ENCODE measurements at places on chromosomes 13 and 19.

- peak; percentile 91 for DNase-seq
Observed at GRCh38 chr13:90485436-90485835, 862.1 kb upstream of the MIR17HG start.

DNA sequence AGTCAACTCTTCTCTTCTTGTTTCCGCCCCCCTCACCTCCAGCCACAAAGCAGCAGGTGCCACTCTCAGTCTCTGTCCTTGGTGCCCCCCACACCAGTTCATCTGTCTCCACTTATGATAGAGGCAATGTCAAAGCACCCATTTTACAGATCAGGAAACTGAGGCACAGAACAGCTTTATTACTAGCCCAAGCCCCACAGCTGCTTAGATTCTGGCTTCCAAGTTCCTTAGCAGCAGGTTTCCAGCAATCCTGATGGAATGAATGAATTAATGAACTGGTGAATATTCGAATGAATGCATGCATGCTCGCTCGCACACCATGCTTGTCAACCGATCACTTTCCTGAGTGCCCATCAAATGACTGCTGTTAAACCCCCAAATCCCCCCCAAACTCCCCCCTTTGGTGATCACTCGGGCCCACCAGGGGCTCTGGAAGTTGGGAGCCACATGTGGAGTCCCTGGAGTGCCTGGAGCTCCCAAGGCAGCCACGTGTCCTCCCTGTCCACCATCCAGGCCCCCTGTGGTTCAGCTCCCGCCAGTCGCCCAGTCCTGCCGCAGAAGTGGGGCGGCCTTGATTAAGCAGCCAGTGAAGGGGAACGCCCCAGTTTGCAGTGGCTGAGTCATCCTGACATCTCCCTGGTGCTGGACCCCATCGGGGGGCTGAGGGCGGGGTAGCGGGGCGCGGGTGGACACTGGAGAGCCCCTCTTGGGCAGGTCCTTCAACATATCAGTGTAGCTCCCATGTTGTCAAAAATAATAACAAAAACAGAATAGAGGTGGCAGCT lies 6.8 kb downstream of the PTPRS start:
- DNase-seq: no peak

GRCh38 chr13:75052616-75053015 lies 429.4 kb downstream of the TBC1D4 start:
- no peak for DNase-seq

- no peak for DNase-seq
Observed at GRCh38 chr13:28375250-28375930, 119.5 kb downstream of the FLT1 start.

GRCh38 chr19:56217039-56217949 lies 15.2 kb downstream of the ZSCAN5C start:
- DNase-seq: no peak

- DNase-seq: no peak
Observed at GRCh38 chr13:77874406-77874805, 44.2 kb downstream of the EDNRB start.

GRCh38 chr19:19193926-19194325 lies 1.9 kb downstream of the RFXANK start:
- no peak for DNase-seq

DNA sequence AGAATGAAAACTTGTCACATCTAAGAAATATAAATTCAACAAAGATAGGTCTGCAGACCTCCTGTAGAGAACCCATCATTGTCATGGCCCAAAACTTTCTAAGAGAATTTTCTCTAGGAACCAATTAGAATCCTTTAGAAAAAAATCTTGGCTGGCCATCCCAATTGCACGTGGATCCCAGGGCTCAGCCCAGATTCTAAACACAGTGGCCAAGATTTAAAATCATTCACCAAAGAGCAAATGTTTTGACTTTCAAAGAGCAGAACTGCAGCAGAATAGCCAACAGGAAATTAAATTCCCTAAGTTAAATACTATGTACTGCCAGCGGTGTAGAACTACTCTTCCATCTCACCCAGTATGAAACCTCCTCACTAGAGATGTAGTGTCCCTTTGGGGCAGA lies 21.3 kb downstream of the IPO5 start:
- DNase-seq: no peak

DNA sequence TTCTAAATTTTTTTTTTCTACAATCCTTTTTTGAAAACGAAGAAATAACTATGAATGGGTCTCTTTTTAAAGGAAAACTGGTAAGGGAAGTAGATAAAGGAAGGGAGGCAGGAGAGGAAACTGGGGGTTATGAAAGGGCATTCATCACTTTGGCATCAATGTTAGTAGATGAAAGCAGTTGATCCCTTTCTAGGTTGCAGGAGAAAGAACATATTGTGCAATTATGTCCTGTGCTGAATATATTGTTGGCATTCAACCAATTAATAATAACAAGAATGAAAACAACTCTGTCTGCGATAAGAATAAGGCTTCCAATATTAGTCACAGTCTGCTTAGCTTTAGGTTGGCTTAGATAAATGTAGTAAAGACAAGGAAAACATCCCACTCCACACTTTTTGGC lies 796.8 kb upstream of the KLHL1 start:
- DNase-seq: no peak

- no peak for DNase-seq
Observed at GRCh38 chr13:46101484-46102254, 3.2 kb downstream of the CPB2 start.

DNA sequence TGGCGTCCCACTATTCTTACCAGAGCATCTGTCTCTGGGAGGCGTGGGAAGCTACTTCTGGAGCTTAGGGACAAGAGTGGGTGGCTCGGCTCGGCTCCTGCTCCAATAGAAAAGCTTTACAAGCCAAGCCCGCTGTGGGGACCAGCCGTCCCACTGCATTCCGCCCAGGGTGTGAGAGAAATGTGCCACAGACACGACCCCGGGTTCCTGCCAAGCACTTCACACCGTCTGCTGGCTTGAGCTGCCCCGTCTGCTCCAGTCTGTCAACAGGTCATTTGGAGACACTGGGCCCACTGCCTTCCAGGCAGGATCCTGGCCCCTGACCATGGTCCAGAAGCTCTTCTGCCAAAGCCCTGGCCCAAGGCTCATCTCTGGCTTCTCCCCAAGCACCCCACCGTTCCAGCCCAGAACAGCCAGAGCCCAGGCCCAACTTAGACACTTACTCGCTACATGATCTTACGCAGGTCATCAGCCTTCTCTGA lies 6.5 kb upstream of the FKRP start:
- peak; percentile 96 for DNase-seq

GRCh38 chr19:5867201-5868136 lies 2.9 kb downstream of the FUT5 start:
- DNase-seq: no peak

- DNase-seq: peak; percentile 4
Observed at GRCh38 chr19:34961775-34962686, 2.0 kb downstream of the ZNF792 start.

GRCh38 chr19:15223649-15224361 lies 8.4 kb downstream of the EPHX3 start:
- DNase-seq: peak; percentile 22

DNA sequence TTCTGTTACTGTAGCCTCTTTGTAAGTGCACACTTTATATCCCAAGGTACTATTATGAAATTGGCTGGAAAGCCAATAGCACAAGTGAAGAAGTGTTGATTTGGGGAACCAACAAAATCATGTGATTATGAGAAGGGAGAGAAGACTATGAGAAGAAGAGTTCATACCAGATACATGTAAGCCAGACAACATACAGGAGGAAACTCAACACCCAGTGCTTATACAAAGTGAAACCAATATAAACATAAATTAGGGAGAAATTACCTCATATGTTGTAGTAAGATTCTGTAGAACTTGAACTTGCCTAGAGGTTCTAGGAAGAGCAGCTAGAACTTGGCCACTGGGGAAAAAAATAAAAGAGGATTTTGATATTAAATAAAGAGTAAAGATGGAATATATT lies 17.4 kb downstream of the CPB2 start:
- no peak for DNase-seq

DNA sequence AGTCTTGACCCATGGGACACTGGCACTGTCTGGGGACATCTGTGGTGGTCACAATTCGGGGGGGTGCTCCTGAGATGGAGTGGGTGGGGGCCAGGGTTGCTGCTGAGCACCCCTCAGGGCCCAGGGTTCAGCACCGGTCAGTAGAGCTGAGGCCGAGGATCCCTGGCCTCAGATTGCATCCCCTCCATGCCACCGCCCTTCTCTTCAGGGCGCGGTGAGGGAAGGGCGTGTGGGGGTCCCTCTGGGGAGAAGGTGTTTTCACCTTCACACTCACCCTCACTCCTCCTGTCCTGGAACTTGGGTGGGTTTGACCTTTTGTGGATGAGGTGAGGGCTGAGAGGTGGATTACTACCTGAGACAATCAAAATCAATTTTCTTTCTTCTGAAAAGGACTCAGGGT lies 13.5 kb downstream of the GNA11 start:
- DNase-seq: no peak

- DNase-seq: peak; percentile 98
Observed at GRCh38 chr19:16088351-16089009, 12.2 kb downstream of the TPM4 start.

- no peak for DNase-seq
Observed at GRCh38 chr13:41791056-41791455, 169.9 kb downstream of the VWA8 start.

GRCh38 chr13:20544201-20544923 lies 18.7 kb upstream of the CRYL1 start:
- no peak for DNase-seq

GRCh38 chr13:80477661-80478443 lies 136.9 kb upstream of the SPRY2 start:
- no peak for DNase-seq

DNA sequence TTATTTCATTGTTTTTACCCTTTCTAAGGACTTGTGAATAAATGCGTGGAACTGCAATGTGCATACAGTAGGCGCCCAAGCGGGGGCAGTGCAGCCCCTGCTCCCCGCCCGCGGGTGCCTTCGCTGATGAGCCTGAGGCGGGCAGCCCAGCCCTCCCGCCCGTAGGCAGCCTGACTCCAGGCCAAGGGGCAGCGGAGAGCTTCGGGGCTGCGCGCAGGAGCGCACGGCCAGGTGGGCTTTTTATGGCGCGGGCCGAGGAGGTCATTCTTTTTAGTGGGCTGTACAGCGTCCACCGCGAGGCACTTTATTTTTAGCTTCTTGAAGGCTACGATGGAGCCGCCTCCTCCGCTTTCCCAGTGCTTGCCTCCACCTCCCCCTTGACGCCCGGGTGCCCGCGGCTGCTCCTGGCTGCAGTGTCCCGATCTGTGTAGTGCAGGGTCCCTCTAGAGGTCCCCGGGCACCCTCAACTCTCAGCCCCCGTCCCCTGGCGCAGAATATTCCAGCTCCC lies 60.5 kb downstream of the CCNE1 start:
- DNase-seq: peak; percentile 34

- DNase-seq: no peak
Observed at GRCh38 chr19:43812688-43813087, 10.4 kb upstream of the LYPD5 start.

GRCh38 chr13:49298416-49298815 lies 50.7 kb downstream of the CDADC1 start:
- DNase-seq: no peak

DNA sequence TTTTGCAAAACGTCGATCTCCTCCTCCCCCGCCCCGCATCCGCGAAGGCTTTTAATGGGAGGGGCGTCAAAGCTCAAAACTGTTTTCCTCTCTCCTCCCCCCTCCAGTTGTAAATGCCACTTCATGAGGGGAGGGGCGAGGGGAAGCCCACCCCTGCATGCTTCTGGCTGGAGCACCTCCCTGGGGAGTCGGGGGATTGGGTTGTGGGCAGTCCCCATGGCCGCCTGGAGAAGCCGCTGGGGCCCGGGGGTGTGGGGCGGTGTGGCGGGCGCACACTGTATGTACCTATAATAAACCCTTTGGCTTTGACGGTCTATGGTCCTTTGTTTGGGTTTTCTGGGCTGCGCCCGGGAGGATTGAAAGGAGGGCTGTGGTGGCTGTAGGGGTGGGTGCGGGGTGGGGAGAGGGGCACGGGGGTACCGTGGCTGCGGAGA lies 505 bp upstream of the SHKBP1 start:
- no peak for DNase-seq

DNA sequence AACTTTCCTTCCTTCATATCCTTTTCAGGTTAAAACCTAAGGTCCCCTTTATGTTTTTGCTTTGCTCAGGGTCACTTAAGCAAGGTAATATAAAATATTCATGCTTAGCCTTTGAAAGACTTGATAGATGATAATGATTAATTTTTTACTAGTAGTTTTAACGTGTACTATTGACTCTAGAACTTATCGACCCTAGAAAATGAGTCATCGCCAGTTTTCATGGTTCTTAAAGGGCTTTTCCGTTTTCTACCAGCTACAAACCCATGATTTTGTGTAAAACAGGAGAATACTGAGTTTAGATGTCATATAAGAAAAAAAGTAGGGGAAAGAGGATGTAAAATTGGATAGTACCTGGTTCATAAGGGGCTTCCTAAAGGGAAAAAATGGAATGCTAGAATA lies 75.7 kb downstream of the DHRS12 start:
- DNase-seq: no peak

GRCh38 chr13:26529441-26529840 lies 28.0 kb upstream of the WASF3 start:
- no peak for DNase-seq

- no peak for DNase-seq
Observed at GRCh38 chr13:31322026-31322425, 122.3 kb downstream of the B3GLCT start.

GRCh38 chr13:48680756-48681392 lies 27.1 kb downstream of the CYSLTR2 start:
- DNase-seq: no peak

GRCh38 chr13:76349700-76350099 lies 536.5 kb downstream of the KCTD12 start:
- no peak for DNase-seq

DNA sequence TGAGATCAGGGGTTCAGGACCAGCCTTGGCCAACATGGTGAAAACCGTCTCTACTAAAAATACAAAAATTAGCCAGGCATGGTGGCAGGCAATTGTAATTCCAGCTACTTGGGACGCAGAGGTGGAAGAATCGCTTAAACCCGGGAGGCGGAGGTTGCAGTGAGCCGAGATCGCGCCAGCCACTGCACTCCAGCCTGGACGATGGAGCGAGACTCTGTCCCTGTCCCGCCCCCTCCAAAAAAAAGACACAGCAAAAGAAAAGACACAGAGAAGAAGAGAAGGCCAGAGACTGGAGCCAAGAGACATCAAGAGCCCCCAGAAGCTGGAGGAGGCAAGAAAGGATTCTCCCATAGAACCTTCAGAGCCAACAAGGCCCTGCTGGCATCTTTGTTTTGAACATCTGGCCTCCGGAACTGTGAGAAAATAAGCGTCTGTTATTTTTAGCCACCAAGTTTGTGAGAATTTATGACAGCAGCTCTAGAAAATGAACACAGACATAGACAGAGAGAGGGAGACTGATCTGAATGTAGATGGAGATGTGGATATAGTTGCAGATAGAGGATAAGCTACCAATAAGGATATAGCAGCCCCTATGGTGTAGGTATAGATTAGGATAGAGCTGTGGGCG lies 25.7 kb upstream of the PNMA8B start:
- no peak for DNase-seq

GRCh38 chr19:15838351-15838750 lies 22.9 kb upstream of the OR10H1 start:
- no peak for DNase-seq

GRCh38 chr13:20127262-20127561 lies 33.6 kb downstream of the GJA3 start:
- no peak for DNase-seq

Data from cerebellar cortex (tissue), 1 donor.